ENCODE measurements at places on chromosomes 6 and 20.

DNA sequence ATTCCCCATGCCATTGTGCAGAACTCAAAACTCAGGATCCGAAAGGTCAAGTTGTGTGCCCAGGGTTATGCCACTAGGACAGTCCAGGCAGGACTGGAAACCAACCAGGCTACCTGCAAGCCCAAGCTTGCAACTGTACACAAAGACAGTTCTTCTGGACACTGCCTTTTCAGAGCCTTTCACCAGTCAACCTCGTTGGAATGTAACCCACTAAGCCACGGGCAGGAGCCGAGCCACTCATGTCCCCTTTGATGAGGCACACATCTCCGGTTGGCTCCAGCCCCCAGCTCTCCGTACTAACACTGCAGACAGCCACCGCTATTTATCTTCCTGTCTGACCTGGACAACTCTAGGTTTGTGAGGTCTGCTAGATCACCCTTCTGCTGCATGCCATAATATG, 62.5 kb downstream of the BMP7 start:
- DNase-seq: no peak

- no peak for DNase-seq
Observed at GRCh38 chr6:56407883-56408410, 160.6 kb upstream of the COL21A1 start.

GRCh38 chr20:547394-547793, 3.8 kb upstream of the CSNK2A1 start:
- no peak for DNase-seq

DNA sequence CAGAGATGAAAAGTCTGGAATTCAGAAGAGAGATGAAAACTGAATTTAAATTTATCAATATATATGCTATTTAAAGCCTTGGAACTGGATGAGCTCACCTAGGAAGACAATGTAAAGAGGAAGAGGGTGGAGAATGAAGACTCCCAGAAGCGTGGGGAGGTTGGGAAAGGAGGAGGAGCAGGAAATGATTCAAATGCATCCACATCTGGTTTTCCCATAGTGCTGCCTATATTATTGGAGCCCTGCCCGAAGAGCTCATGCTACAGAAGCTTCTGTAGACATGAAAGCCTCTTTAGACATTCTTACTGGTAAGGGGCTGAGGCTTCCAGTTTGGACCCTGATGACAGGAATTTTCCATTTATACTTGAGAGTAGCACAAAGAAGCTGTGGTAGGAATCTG, 19.2 kb downstream of the PDE7B start:
- no peak for DNase-seq

DNA sequence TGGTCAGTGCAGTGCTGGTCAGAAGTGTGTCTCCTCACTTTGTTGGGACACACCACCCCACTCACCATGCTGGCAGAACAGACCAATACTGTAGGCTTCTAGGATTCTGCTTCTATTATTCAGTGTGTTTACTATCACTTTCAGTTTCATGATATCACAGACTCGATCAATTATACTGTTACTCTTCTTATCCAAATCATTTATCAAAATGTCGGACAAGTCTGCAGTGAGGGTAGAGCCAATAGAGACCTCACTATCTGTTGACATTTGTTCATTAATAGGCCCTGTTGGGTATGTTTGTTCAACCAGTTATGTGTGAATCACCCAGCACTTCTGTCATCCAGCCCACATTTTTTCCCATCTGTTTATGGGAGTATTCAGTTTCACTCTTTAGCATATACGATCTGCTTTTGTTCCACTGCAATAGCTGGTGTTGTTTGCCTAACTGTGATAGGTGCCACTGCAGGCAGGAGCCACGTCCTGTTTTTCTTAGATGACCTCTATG, 140.1 kb downstream of the NRN1 start:
- no peak for DNase-seq

DNA sequence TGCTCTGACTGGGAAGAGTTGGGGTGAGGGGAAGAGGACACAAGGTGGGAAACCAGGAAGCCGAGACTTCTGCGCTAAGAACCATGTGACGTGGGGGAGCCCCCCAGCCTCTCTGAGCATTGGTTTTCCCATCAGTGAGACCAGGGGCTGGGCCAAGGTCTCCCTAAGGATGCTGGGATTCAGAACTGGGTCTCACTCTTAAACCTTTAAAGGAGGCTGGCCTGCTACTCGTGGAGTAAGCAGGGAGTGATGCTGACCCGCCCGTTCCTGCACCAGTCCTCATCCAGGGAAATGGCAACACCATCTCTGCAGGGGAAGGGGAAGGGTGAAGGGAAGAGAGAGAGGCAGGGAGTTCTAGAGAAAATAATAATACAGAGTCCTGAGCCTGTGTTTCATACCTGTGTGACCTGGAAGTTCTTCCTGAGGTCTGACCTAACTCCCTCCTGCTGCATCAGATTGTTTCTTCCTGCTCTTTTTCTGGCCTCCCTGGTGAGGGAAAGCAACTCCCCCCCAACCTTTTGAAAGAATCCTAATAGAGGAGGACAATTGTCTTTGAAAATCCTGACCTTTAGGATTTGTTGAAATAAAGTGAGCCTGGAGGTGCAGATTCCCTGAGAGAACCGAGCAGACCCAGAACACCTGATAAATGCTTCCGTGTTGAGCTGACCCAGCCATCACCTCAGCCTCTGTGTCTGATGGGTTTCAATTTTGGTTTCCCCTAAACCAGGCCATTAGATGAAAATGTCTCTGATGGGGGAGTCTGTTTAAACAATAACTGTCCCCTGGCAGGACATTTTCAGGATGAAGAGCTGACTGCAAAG, 3.0 kb upstream of the GRM4 start:
- DNase-seq: no peak

- DNase-seq: no peak
Observed at GRCh38 chr6:90322976-90323474, 26.4 kb upstream of the BACH2 start.

Measured in stimulated activated CD8-positive, alpha-beta memory T cell treated with anti-CD3 and anti-CD28 coated beads, Interleukin-15, amount 100 ng/mL, for 4 hours (primary cell).